ENCODE measurements at places on chromosomes 4 and X. TPM values are rescaled to one million over a fixed set of nuclear protein-coding genes. Genes with fewer than 3 reads are reported as not detected.

The TMPRSS11F gene
- not detected for polyA plus RNA-seq

The BRS3 gene
- not detected for polyA plus RNA-seq

DNA sequence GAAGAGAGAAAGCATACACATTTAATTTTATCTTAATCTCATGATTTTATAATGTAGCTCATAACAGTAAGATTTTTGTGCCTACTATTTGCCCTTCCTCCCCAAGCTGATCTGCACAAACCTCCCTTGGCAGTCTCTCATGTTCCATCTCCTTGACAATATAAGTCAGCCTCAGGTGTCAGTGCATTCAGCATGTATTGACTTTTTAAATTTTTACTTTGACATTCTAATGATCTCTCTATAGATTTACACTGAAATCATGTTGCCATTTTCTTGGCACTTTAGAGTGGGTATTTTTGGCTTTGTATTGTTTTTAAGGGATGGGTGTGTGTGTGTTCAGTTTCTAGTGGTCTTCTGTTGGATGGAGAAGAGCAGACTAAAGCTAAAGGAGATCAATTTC, 505.3 kb upstream of the CPEB2 start:
- DNase-seq, result no peak

DNA sequence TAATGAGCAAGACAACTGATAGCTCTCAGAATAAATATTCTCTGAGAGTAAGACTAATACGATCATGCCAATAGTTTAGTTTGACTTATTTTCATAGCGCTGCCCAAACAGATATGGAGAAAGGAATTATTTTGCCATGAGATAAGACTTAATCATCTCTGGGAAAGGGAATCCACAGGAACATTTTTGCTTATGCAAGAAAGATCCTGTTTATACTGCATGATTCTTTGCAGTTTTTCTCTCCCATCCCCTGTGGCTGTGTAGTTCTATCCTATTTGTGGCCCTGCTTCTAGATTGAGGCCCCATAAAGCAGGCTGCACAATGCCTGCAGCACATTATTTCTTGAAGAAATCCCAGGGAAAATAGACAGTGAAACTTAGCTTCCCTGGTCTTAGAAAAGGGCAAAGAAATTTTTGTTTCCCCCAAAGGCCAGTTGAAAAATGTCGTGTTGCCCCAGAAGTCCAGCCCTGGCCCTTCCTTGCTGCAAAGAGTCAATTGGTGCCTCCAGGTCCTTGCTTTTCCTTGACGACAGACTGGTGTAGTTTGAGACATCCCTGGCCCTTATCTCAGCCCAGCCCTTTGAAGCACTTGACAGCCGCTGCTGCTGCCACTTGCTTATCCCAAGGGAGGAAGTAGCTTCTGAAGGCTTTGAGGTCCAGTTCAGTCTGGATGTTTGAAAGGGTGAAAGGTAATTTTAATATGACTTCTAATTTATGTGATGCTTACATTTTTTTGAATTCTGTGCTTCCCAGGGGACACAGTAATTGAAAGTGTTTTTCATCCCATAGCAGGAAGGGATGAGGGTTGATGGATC, 45.0 kb upstream of the SH3RF1 start:
- DNase-seq, result no peak

- DNase-seq, result no peak
These were observed 171.2 kb upstream of the NDP start for GRCh38 chrX:44144177-44144945.

GRCh38 chr4:39205476-39205875, 23.1 kb downstream of the WDR19 start:
- no peak for DNase-seq

DNA sequence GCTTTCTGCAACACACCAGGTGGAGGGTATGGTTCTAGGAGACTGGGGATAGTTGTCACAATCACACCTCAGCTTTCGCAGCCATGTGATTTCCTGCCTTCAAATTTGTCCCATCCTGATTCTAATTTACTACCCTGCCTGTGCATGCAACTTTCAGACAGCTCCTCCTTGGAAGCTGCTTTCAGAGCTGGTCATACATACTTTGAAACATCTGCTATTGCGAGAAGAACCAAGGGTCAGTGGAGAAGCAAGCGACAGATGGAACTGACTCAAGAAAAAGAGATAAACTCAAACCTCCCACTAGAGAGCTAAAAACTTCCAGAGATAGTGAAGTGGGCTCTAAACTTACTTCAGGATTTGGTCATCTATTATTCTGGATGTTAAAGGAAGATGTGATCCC, 381.7 kb upstream of the FGF13 start:
- no peak for DNase-seq
